ENCODE measurements at places on chromosomes 7 and 10.
A peak's percentile ranks its signal among the peaks of the same experiment; 100 is the strongest.

DNA sequence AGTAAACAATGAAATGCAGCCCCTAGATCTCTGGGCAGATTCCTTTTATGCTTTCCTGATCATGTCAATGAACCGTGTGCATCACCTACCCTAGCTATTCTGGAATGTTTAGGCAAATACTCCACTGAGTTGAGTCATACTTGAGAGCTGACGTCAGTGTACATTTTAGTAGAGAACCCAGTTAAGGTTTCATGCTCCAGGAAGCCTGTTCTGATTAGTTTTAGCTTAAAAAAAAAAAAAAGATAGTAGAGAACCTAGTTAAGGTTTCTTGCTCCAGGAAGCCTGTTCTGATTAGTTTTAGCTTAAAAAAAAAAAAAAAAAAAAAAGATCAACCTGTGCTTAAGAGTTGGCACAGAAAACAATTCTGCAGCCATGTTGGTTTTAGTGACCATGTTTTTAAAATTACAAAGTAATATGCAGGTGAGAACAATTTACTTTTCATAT is 3.7 kb upstream of the MCU start:
- DNase-seq, result peak; percentile 87

- no peak for DNase-seq
Observed at GRCh38 chr7:47837826-47838225, 110.4 kb downstream of the PKD1L1 start.

- no peak for DNase-seq
Observed at GRCh38 chr7:150745876-150746275, 8.7 kb downstream of the GIMAP5 start.

GRCh38 chr10:97416565-97416964 is 9.4 kb upstream of the PGAM1 start:
- DNase-seq, result no peak

GRCh38 chr7:95501261-95501832 is 15.6 kb downstream of the ASB4 start:
- DNase-seq, result peak; percentile 38

DNA sequence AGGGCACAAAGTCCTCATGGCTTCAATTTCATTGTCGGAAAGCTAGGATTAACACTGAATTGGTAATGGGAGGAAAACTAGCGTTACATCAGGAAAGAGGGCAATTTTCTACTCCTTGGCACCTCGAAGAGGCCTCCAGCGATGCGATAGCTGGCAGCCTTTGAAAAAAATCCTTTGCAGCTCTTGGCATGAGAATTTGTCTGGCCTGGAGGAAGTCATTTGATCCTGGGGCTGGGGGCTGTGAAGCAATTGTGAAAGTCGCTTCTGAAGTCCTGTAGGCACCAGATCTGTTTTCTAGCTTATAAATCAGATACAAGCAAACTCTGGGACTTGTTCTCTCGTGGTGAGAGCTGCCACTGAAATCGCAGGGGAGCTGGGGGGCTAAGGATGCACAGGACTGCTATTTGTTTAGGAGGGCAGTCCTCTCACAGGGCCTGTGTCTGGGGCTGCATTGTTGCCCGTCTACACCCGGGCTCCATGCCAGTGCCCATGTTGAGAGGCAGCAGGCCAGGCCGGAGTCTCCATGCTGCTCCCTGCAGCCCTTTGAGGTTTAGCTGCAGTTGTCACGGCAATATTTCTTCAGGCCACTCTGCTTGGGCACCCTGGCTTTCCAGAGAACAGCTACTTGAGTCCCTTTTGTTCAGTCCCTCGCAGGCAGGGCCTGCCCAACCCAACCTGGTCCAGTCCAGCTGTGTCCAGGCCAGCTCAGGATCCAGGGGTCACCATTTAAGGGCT is 206.8 kb upstream of the LYZL1 start:
- no peak for DNase-seq

- peak; percentile 55 for DNase-seq
Observed at GRCh38 chr7:95596198-95597063, at the start of gene PDK4. TSS of gene PDK4 (minus strand) at chr7:95596516. CDS start at chr7:95596293, 223 bp downstream.
